Neural crest cell (in vitro differentiated cells): ENCODE measurements at places on chromosomes 3 and 15. TPM values are rescaled to one million over a fixed set of nuclear protein-coding genes. Genes with fewer than 3 reads are reported as not detected.

- no peak for DNase-seq
These were observed 122.1 kb upstream of the IQSEC1 start for GRCh38 chr3:13195374-13195773.

DNA sequence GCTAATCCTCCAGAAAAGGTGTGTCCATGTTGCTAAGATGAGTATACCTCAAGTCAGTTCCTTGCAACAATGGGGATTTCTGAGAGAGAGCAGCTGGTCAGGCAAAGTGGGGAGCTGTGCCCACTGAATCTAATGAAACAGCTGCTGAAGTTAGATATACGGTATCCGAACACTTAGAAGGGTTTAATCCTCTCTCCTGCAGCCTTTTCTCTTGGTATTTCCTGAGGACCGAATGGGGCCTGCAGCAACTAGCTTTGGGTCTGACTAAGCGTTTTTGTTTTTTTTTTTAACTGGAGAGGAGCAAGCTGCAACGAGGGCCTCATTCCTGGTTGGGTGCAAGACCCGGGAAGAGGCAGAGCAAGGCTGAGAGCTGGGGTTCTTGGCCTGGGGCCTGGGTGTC, 37.6 kb upstream of the BNC1 start:
- no peak for DNase-seq

ADGRG7 gene
- total RNA-seq: not detected in 2 replicates

- peak; percentile 36 for DNase-seq
These were observed at the start of gene ELL3 for GRCh38 chr15:43776718-43777266. TSS of gene ELL3 (minus strand) at chr15:43776966. CDS start at chr15:43776901, 65 bp downstream.

- no peak for DNase-seq
These were observed 33.7 kb downstream of the ARMC8 start for GRCh38 chr3:138220788-138221187.
